Left lung (tissue), 14 donors: ENCODE measurements at places on chromosomes 2 and 18. TPM values are rescaled to one million over a fixed set of nuclear protein-coding genes. Genes with fewer than 3 reads are reported as not detected.

GRCh38 chr18:50749421-50749820 is 70.4 kb downstream of the MRO start:
- DNase-seq = no peak

- DNase-seq = no peak
These were observed 50.3 kb downstream of the SERPINB8 start for GRCh38 chr18:64019922-64020756.

The OTX1 gene
- total RNA-seq = 0.55 TPM

GRCh38 chr2:108583903-108584520 is 49.7 kb downstream of the LIMS1 start:
- DNase-seq = peak; percentile 73

GRCh38 chr18:9710037-9710436 is 1.9 kb downstream of the RAB31 start:
- no peak for DNase-seq

The SAP130 gene
- 19.1 TPM for total RNA-seq

- DNase-seq = no peak
These were observed 21.8 kb downstream of the PDE1A start for GRCh38 chr2:182404975-182405561.

DNA sequence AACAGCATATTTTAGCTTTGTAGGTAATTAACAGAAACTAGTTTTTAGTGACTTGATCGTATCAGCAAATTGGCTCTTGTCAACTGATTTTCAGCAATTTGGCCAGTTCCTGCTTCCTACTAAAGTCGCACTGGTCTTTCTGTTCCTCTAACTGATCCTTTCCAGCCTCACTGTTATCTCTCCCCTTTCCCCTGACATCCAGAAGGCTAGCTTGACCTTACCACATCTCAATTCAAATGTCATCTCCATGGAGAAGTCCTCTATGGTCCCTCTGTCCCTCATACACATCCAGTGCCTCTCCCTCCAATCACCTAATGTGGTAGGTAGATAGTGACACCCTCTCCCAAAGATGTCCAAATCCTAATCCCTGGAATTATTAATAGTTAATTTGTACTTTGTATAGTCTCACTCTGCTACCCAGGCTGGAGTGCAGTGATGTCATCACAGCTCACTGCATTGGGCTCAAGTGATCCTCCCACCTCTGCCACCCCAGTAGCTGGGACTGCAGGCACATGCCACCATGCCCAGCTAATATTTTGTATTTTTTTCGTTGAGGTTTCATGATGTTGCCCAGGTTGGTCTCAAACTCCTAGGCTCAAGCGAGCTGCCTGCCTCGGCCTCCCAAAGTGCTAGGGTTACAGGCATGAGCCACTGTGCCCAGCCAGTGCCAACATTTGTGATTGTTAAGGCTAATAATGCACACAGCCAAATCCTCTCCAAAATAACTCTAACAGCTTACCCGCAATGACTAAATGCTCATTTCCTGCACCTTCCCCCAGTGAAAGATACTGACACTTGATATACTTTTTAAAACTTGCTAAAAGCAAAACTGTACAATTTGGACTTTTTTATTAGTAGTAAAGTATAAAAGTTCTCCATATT is 16.9 kb downstream of the PSTPIP2 start:
- DNase-seq = no peak

DNA sequence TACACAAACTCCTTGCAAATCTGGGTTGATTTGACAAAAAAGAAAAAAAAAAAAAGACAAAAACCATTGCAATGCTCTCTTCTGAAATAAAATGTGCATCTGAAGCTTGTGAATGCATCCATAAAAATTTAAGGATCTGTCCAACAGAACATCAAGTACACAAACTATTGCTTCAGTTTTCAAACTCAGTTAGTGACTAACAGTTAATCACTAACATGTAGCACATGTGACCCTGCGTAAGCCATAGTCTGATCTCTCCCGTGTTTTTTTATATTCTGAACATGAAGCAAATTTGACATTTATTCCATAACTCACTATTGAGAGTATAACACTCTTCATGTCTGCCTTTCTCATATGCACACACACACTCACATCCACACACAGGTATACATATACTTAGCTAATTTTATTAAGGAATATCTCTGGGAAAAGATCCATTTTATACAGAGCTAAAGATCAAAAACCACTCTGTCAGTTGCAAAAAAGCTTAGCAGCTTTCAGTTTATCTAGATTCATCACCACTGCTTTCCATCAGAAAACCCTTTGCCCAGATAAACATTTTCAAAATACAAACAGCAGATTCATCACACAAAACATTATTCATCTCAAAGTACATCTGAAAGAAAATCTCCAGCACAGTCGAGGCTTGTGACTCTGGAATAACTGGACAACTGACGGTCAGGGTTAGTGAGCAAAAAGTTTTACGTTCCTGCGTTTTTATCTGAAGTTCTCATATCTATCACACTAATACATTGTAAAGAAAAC is 1000.4 kb upstream of the ACVR2A start:
- DNase-seq = no peak

DNA sequence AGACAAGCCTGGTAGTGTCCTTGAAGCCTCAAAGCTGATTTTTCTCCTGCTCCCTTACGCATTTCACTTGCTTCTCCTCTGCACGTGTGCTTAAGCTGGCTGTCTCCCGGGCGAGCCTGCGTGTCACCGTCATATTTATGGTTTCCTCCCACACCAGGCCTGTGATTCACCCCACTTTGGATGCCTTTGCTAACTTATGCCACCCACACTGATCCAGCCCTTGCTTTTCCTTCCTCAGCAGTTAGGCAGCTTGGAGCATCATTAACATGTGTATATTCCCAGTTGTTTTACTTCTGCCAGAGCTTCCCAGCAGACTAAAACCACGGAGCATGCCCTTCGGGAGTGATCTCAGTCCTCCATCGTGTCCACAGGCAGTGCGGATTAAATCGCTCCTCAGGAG is 2.2 kb downstream of the ST3GAL5 start:
- no peak for DNase-seq

The TUBB8B gene
- not detected for total RNA-seq

The DAPL1 gene
- not detected for total RNA-seq

The RHBDD1 gene
- total RNA-seq = 33.3 TPM

DNA sequence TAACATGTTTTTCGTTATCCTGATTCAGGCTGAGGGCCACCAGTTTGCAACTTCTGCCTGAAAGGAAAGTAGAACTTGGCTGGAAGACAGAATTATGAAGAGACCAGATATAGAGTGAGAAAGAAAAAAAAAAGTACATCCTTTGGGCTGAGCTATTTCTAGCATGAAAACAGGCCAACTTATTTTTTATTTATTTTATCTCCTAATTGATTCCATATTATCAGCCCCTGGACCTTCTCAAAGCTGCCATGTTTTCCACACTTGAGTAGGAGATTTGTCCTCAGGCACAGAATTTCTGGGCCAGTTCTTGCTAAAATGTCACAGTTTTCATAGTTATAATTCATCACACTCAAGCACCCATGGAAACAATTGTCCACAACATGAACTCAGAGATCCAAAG is 586.8 kb upstream of the CNTNAP5 start:
- no peak for DNase-seq

DNA sequence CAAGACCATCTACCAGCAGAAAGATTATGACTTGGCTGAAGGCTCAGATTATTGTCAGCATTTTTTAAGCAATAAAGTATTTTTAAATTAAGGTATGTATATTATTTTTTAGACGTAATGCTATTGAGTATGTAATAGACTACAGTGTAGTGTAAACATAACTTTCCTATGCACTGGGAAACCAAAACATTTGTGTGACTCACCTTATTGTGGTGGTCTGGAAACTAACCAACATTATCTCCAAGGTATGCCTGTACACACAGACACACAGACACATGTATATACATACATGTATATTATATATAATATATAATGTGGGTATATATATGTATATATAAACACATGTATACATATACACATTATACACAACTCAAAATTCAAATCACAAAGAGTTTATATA is 9.1 kb upstream of the TMEFF2 start:
- no peak for DNase-seq

DNA sequence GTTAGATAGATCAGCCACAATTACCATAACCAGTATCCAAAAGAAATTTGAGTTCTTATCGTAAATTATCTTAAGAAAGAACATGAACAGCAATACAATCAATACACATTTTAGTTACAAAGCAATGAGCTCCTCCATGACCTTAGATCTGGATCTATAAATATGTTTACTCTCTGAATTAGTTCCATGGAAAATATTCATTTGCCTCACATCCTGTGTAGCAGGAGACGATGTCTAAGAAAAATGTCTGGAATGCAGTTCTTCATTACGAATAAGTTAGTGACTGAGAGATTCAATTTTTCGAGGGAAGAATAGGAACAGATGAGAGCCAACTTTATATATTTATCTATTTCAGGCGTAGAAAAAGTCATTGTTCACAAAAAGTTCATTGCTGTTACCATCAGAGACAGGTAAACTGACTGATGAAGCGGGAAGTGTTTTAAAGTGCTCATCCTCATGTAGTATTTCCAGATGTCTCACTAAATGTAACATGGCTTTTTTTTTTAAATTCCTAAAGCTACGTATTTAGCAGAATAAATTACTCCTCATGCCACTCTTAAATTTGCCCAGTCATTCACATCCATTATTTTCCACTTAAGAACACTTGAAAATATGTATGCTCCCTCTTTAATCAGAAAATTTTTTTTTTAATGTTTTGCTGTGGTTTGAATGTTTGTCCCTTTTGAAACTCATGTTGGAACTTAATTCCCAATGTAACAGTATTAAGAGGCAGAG is 106.5 kb upstream of the SCN1A start:
- no peak for DNase-seq

DNA sequence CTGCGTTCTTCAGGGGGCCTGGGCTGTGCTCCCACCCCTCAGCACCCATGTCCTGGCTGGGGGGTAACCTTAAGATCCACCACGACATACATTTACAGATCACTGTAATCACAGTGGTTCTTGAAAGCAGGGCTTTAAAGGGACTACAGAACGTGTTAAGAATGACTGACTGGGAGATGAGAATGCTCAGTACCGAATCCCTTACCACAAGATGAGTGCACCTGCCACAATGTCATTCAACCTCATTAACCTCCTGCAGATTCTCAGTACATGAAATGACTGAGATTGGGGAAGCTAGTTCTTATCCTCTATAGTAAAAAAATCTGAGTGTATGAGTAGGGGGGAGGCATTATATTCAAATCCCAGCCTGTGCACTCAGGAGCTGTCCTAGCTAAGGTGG is 10.5 kb upstream of the PIEZO2 start:
- no peak for DNase-seq

GRCh38 chr18:42228581-42228980 is 273.5 kb downstream of the PIK3C3 start:
- no peak for DNase-seq

DNA sequence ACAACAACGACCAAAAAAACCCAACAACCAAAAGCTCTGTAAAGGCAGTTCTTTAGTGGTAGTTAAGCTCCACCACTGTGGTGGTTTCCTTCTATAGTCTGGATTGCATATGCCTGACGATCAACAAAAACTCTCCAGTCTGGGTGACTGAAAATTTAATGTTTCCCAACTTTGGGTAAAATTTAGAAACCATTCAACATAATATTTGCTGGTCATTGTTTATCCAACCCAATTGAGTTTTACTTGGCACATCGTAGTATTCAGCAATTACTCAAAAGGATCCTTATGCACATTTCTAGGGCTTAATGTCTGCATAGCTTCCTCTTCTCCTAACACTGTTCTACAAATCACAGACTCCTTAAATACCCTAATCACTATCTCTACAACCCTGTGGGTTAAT is 1080.2 kb upstream of the NRXN1 start:
- no peak for DNase-seq

GRCh38 chr2:175750195-175750594 is 251.9 kb downstream of the LNPK start:
- DNase-seq = no peak

GRCh38 chr2:60504049-60504448 is 49.4 kb downstream of the BCL11A start:
- DNase-seq = no peak

DNA sequence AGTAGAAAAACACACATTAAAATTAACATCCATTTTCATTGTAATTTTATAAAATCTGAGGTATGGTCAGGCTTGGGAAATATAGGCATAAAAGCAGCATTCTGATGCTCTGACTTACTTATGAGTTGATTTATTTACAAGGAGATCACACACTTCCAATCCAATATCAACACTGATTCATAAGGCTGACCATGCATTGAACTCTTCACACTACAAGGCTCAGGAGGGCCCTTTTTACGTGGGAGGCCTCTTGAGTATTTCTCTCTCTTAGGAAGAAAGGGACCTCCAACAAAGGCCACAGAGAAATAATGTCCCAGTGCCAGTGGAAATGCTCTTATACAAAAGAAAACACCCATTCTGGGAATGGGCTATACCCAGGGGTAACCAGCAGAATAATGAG is 222.8 kb downstream of the NAPG start:
- DNase-seq = no peak

The AQP4 gene
- total RNA-seq = 168 TPM

The MC5R gene
- not detected for total RNA-seq

The TXNDC2 gene
- total RNA-seq = 0.18 TPM

The CTNNA2 gene
- not detected for total RNA-seq

The SLC16A14 gene
- 5.5 TPM for total RNA-seq

The TPGS2 gene
- total RNA-seq = 92.3 TPM

The EGR4 gene
- not detected for total RNA-seq

The PIEZO2 gene
- 40.3 TPM for total RNA-seq

- peak; percentile 64 for DNase-seq
These were observed 79.0 kb downstream of the TTC21B start for GRCh38 chr2:165874445-165875039.

- no peak for DNase-seq
These were observed 50.3 kb upstream of the GAREM2 start for GRCh38 chr2:26122630-26123029.

The CDH20 gene
- not detected for total RNA-seq

The SLC9A4 gene
- not detected for total RNA-seq

DNA sequence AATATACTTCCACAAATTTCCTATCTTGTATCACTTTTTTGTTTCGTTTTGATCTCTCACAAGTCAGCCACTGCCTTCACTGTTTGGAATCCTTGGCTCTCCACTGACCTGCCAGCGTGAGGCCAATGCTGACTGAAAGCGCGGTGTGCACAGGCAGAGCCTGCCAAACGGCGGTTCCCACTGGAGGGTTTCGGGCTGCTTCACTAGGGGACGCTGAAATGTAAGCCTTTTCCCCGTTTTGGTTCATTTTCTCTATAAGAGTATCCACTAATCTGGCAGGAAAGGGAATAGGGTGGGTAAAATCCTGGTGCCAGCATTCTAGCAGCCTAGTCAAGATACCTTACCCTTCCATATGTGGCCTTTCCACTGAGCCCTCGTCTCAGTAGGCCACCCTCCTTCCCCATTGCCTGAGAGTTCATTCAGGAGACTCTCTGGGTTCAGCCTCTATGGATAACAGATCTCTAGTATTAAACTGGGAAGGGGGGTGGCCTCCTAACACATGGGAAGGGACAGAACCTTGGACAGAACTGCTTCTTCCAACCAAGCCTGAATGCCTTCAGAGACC is 91.5 kb downstream of the DYM start:
- peak; percentile 41 for DNase-seq

- peak; percentile 25 for DNase-seq
These were observed 96.2 kb upstream of the SNTG2 start for GRCh38 chr2:854460-854859.

- no peak for DNase-seq
These were observed 84.2 kb upstream of the LYPD6 start for GRCh38 chr2:149246186-149246585.

- no peak for DNase-seq
These were observed 40.3 kb downstream of the NRXN1 start for GRCh38 chr2:50991602-50992001.

The GMCL1 gene
- total RNA-seq = 15.3 TPM

The HOXD3 gene
- not detected for total RNA-seq
